Myocyte (in vitro differentiated cells): ENCODE measurements at places on chromosomes 4 and X. TPM values are rescaled to one million over a fixed set of nuclear protein-coding genes. Genes with fewer than 3 reads are reported as not detected.
A peak's percentile ranks its signal among the peaks of the same experiment; 100 is the strongest.

The ASMTL gene
- 15.8 and 18.8 TPM in 2 replicates for total RNA-seq

The DCTD gene
- 70.2 and 77.3 TPM in 2 replicates for total RNA-seq

- no peak for DNase-seq
Observed at GRCh38 chrX:14398725-14399124, 130.6 kb upstream of the GLRA2 start.

GRCh38 chr4:189200353-189200752 is 740.3 kb upstream of the FRG1 start:
- DNase-seq: no peak

GRCh38 chr4:151865312-151865711 is 104.5 kb upstream of the GATB start:
- DNase-seq: no peak

GRCh38 chr4:84389406-84389805 is 109.7 kb downstream of the NKX6-1 start:
- DNase-seq: peak; percentile 9

The CLIC2 gene
- 0.05 and 0.62 TPM in 2 replicates for total RNA-seq

DNA sequence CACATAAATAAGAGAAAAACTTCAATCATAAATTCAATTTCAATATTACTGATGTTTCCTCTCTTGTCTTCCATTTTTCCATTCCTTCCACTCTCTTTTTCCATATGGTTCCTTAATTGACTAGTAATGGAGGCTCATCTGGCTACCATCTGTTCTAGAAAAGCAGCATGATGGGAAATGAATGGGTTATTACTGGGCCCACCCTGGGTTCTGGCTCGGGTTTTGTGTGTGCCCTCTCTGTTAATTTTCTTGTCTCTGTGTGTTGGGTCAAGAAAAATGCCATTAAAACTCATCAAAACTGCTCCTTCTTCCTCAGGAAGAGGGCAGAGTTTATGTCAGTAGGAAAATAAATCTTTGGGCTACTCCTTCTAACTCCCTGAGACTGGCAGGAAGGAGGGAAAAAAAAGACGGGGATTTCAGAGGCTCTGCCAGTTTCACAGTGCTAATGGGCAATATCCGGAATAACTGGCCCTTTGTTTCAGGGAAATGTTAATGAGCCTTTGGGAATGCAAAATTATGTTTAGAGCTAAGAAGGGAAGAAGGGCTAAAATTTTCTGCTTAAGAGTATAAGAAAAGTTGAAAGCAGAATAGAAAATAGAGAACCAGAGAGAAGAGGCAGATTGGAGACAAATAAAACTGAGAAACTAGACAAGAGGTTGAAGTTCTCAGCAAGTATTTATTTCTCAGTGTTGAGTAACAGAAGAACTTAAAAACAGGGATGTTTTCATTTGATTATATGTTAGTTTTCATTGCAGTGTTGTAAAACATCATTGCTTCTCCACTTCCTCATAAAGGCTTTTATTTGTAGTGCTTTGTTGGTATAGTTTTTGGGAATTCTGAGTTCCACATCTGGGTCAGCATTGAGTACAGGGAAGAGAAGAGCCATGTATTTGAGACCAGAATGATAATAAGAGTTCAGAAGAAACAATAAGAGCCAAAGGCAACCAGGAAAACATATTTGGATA is 19.7 kb downstream of the GABRB1 start:
- DNase-seq: no peak

DNA sequence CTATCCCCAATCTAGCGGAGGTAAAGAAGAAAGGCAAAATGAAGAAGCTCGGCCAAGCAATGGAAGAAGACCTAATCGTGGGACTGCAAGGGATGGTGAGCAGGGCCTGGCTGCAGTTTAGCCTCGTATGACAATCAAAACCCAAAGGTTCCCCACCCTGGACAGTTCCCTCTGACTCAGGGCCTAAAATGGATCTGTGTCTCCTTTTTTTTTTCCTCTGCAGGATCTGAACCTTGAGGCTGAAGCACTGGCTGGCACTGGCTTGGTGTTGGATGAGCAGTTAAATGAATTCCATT is 986 bp downstream of the HDAC6 start:
- peak; percentile 29 for DNase-seq

DNA sequence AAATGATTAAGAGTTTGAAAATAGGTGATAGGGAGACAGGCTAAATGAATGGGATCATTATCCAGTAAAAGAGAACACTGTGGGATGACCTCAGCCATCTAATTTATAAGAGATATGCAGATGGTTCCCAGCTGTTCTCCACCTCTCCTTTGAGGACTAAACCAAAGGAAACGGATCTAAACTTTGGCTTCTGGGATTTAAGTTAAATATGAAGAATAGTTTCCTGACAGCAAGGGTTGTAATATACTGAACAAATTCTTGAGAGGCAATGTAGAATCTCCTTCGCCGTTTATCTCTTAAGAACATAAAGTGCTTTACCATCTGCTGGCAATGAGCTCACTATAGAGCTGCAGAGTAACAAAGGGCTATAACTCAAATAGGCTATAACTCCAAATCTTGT is 35.4 kb upstream of the HPGDS start:
- DNase-seq: no peak
